Uterus (tissue), 4 donors: ENCODE measurements at places on chromosomes 13 and 19. TPM values are rescaled to one million over a fixed set of nuclear protein-coding genes. Genes with fewer than 3 reads are reported as not detected.

- no peak overlapping the region for H3K4me3 ChIP-seq
- no peak for DNase-seq
- H3K27ac ChIP-seq = no peak overlapping the region
- H3K36me3 ChIP-seq = no peaks in the 10 kb centered on the region
- no peaks in the 10 kb centered on the region for H3K4me1 ChIP-seq
- no peaks in the 10 kb centered on the region for H3K27me3 ChIP-seq
These were observed 110.8 kb downstream of the RXFP2 start for GRCh38 chr13:31850041-31850555.

DNA sequence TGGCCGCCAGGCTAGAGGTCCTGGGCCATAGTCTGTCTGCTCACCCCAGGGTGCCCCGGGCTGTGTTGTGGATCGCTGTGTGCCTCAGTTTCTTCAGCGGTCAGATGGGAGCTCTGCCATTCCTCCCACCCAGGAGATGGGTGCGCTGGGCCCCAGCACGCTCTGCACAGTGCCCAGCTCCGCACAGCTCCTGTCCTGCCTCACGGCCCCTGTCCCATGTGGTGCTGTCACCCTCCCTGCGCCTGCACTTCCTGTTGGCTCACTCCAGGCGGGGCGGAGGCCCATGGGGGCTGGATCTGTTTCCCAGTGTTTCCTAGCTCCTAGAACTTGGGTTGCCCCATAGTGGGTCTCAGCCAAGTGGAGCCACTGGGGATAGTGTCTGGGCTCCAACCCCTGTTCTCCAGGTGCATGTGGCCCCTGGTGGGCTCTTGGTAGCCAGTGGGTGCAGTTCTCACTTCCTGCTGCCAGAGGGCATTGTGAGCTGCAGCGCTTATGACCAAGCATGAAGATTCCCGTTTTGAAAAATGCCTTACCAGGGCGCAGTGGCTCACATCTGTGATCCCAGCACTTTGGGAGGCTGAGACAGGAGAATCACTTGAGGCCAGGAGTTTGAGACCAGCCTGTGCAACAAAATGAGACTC lies 69.8 kb downstream of the KDM4B start:
- DNase-seq = no peak
- H3K27me3 ChIP-seq = no peaks in the 10 kb centered on the region
- H3K36me3 ChIP-seq = no peaks in the 10 kb centered on the region
- no peak overlapping the region for H3K4me3 ChIP-seq

Gene PALM
- total RNA-seq = 12.6 TPM

Gene NTN5
- not detected for total RNA-seq

GRCh38 chr13:44921931-44922758 lies 67.1 kb downstream of the NUFIP1 start:
- no peaks in the 10 kb centered on the region for H3K36me3 ChIP-seq
- H3K27me3 ChIP-seq = no peaks in the 10 kb centered on the region
- DNase-seq = peak; percentile 61
- no peaks in the 10 kb centered on the region for H3K4me1 ChIP-seq

- no peaks in the 10 kb centered on the region for H3K27me3 ChIP-seq
- H3K4me3 ChIP-seq = peak overlapping the region; percentile 96
- peak; percentile 73 for DNase-seq
These were observed 1.1 kb upstream of the NFIC start for GRCh38 chr19:3365093-3365835.

- H3K4me1 ChIP-seq = peaks cover 17% of the 10 kb centered on the region
- H3K36me3 ChIP-seq = no peaks in the 10 kb centered on the region
- H3K27me3 ChIP-seq = no peaks in the 10 kb centered on the region
- H3K27ac ChIP-seq = peak overlapping the region; percentile 87
- H3K4me3 ChIP-seq = peak overlapping the region; percentile 71
These were observed 18.1 kb upstream of the LRP3 start for GRCh38 chr19:33175886-33176669.

Gene URAD
- not detected for total RNA-seq

DNA sequence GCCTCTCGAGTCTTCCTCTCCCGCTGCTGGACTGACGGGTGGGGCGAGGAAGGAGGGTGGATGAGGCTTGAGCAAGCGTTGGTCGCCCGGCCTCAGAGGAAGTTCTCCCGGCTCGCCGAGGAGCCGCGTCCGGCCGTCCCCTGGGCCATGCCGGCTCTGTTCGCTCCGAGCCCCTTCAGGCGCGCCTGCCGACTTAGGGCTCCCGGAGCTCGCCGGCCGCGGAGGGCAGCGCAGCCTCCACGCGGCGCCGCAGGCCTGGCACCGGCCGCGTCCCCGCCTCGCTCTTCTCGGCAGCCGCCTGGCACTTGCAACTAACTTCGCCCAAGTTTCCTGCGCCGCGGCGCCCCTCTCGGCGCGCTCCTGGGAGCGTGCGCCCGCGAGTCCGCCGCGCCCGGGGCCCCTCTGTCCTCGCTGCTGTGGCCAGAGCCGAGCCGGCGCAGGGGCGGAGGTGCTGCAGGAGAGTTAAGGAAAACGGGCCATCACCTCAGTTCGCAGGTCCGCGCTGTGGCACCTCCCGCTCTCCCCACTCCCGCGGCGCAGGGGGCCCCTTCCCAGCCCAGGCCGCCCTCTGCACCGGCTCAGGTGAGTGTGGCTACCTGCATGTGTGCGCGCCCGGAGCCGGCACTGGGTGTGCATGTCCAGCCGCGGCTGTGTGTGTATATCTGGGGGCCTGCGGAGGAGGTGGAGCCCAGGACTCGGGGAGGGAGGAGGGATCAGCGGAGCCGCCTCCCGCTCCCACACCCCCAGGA lies 641 bp upstream of the SOX21 start:
- peaks cover 62% of the 10 kb centered on the region for H3K27me3 ChIP-seq
- H3K4me1 ChIP-seq = peaks cover 26% of the 10 kb centered on the region
- no peak overlapping the region for H3K4me3 ChIP-seq
- no peak for DNase-seq
- H3K27ac ChIP-seq = no peak overlapping the region
- no peaks in the 10 kb centered on the region for H3K36me3 ChIP-seq

Gene KLC3
- total RNA-seq = not detected

Gene CYP4F8
- total RNA-seq = 1.5 TPM

GRCh38 chr19:7947939-7948338 lies 4.5 kb upstream of the TIMM44 start:
- no peak for DNase-seq
- no peaks in the 10 kb centered on the region for H3K36me3 ChIP-seq
- no peak overlapping the region for H3K4me3 ChIP-seq

DNA sequence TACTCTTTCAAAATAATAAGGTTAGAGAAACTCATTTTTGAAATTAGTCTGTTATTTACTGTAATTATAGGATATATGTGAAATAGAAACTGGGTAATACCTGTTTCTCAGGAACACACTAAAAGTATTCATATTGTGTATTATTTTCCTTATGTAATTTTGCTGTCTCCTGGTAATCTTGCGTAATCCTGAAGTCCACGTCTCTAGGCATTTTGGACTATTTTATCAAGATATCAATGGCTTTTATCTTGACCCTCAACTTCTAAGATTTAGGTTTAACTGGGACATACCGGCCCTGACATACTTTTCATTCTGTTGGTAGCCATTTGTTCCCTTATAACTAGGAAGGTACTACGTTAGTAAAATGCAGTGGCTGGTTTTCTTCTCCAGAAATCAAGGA lies 80.3 kb downstream of the PAN3 start:
- no peaks in the 10 kb centered on the region for H3K27me3 ChIP-seq
- no peaks in the 10 kb centered on the region for H3K4me1 ChIP-seq
- DNase-seq = no peak
- H3K4me3 ChIP-seq = no peak overlapping the region

DNA sequence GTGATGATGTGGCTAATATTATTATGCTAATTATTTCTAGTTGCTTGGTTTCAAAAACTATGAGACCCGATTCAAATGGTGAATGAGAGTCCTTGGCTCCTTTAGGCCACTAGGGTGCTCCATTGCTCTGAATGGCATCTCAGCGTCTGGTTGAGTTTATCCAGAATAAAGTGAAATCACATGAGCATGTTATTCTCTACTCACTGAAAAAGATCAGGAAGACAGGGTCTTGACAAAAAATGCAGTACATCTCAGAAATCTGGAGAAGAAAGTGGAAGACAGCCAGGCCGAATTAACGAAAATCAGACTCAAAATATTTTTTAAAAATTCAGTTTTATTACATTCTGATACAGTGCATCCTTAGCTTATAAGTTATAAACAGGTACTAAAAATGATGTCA lies 516.2 kb downstream of the MYO16 start:
- no peak overlapping the region for H3K27ac ChIP-seq
- H3K36me3 ChIP-seq = no peaks in the 10 kb centered on the region
- H3K4me1 ChIP-seq = no peaks in the 10 kb centered on the region
- H3K27me3 ChIP-seq = no peaks in the 10 kb centered on the region

DNA sequence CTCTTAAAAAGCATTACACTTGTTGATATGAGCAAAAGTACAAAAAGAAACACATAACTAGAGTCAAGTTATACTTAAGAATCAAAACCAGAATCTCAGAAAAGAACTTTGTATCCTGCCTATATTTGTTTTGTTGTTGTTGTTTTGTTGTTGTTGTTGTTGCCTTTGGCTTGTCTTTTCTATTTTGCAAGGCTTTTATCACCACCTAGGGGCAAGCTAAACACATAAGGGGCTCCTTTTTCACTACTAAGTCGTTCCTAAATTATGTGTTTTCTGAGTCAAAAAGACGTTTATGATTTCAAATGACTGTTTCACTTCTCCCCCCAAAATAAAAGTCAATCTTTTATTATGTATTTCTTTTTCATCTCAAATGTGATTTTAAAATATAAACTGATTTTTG lies 250.2 kb downstream of the RBM26 start:
- no peaks in the 10 kb centered on the region for H3K4me1 ChIP-seq
- no peaks in the 10 kb centered on the region for H3K27me3 ChIP-seq
- H3K36me3 ChIP-seq = no peaks in the 10 kb centered on the region
- H3K27ac ChIP-seq = no peak overlapping the region

Gene CYP2A6
- not detected for total RNA-seq

GRCh38 chr13:33078263-33078662 lies 62.0 kb downstream of the KL start:
- no peaks in the 10 kb centered on the region for H3K27me3 ChIP-seq
- no peak overlapping the region for H3K4me3 ChIP-seq
- no peak overlapping the region for H3K27ac ChIP-seq
- no peak for DNase-seq

DNA sequence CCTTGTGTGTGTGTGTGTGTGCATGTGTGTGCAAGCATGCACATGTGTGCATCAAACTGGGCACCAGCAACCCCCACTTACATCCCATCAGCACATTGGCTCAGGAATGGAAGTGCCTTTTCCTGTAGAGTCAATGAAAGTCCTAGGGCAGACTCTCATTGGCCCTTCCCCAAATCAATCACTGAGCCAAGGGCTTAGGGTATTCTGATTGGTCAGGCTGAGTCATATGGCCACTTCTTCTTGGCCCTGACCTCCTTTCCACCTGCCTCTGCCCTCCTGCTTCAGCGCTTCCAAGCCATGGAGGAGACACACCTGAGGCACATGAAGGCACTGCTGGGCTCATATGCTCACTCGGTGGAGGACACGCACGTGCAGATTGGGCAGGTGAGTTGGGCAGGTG lies 20.9 kb downstream of the FCHO1 start:
- H3K27me3 ChIP-seq = no peaks in the 10 kb centered on the region
- no peak for DNase-seq
- H3K4me3 ChIP-seq = no peak overlapping the region
- H3K27ac ChIP-seq = no peak overlapping the region

DNA sequence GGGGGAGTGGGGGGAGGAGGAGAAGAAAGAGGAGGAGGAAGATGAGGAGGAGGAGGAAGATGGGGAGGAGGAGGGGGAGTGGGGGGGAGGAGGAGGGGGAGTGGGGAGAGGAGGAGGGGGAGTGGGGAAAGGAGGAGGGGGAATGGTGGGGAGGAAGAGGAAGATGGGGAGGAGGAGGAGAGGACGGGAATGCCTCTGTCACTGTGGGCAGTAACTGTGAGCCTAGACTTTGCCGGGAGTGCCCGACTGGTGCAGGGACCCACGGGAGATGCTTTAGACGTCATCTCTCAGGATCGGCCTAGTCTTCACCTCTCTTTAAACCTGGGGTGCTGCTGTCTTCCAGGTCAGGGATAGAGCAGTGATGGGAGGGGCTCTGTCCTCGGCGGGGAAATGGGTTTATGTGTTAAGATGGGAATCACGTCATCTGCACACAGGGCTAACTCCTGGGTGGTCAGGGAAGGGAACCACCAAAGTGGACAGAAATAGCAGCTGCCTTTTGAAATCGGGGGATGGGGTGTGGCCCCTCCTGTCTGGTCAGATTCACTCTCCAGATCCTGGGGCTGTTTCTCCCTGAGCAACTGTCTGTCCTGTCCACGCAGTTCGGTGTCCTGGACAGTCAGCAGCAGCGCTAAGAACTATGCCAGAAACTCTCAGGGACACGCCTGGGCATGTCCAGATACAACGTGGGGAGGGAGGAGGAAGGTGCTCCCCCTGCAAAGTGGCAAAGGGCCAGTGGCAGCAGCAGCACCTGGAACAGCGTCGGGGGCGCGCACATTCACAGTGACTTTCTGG lies 26.9 kb downstream of the GAS6 start:
- H3K36me3 ChIP-seq = no peaks in the 10 kb centered on the region
- H3K4me3 ChIP-seq = no peak overlapping the region
- H3K4me1 ChIP-seq = peaks cover 34% of the 10 kb centered on the region
- H3K27ac ChIP-seq = peak overlapping the region; percentile 93

DNA sequence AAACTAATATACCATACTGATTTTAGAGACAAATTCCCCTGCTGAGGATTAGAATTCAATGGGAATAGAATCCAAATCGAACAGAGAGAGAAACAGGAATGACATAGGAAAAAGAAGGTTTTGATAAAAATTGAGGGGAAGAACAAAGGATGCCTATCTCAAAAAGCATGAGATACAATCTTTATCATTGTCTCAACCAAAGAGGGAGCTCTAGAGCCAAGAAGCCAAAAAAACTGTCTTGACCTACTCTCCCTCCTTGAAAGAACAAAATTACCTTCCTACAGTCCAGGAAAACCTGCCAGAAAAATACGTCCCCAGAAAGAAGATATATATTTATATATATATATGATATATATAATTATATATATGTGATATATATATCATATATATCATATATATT lies 39.2 kb upstream of the MIR17HG start:
- H3K4me3 ChIP-seq = no peak overlapping the region
- no peaks in the 10 kb centered on the region for H3K4me1 ChIP-seq
- DNase-seq = no peak
- H3K36me3 ChIP-seq = no peaks in the 10 kb centered on the region
- no peaks in the 10 kb centered on the region for H3K27me3 ChIP-seq

DNA sequence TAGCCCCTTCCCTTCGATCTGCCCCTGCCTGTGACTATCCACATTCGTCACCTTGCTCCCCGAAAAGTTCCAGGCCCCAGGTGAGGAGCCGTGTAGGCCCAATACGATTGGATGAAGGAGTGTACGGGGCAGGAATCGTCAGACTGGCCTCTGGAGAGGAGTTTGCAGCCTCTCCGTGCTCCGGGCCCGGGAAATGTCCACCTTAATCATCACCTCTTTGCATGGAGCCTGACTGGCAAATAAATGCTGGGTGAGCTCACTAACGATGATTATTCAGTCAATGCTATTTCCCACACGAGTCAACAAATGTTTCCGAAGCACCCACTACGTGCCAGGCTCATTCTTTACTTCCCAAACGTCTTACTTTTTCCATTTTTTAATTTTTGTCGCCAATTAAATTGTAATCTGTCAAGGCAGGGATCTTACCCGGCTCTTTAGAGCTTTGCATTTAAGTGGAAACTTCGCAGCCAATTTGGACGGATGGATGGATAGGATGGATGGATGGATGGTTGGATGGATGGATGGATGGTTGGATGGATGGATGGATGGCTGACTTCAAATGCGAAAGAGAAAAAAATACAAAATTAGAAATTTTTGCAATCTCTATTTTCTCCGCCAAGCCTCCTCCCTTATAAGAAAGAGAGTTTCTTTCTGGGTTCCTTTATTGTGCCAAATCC lies 45.8 kb downstream of the TGDS start:
- H3K4me1 ChIP-seq = no peaks in the 10 kb centered on the region
- peak overlapping the region; percentile 68 for H3K4me3 ChIP-seq
- DNase-seq = no peak
- no peaks in the 10 kb centered on the region for H3K27me3 ChIP-seq
